ENCODE measurements at places on chromosomes 3 and 15.

- no peak for DNase-seq
These were observed 3.1 kb downstream of the FOXL2NB start for GRCh38 chr3:138950006-138950644.

- peak; percentile 54 for DNase-seq
These were observed 91.5 kb downstream of the ITPR1 start for GRCh38 chr3:4584456-4585249.

GRCh38 chr3:95319921-95320494 lies 1257.1 kb downstream of the NSUN3 start:
- DNase-seq, result no peak

- no peak for DNase-seq
These were observed 375.9 kb downstream of the RSL24D1 start for GRCh38 chr15:54820811-54821210.

GRCh38 chr15:74390647-74391288 lies 23.3 kb upstream of the CYP11A1 start:
- no peak for DNase-seq

GRCh38 chr3:110711851-110712516 lies 359.6 kb upstream of the NECTIN3 start:
- no peak for DNase-seq

DNA sequence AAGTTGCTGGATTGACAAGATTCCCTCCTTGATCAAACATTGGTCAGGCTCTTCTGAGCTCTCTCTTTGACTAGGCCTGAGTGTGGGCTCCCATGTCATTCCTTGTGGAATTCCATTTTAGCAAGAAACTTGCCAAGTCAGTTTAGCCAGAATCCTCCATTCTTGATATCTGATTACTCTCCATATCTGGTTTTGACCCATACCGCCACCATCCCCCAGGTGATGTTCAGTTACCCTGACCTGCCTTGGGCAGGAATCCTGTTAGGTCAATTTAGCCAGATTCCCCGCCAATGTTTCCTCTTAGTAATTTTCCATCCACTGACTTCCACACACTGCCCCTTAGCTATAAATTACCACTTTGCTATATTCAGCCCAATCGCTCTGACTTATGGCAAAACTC lies 1.0 kb upstream of the PCCB start:
- no peak for DNase-seq

- DNase-seq, result no peak
These were observed 12.8 kb downstream of the PCSK6 start for GRCh38 chr15:101476756-101477155.

DNA sequence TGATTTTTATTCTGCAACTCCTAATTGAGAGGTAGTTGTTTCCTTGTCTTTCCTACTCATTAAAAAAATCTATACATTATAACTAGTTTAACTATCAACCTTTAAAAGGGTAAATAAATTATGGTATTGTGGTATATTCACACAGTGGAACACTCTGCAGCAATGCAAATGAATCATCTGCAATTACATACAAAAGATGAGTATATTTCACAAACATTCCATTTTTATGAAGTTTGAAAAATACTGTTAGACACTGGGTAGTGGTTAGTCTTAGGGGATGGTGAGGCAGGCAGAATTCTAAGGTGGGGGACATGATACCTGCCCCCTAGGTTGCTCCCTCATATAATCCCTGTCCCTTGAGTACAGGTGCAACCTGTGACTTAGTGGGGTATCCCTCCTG lies 44.0 kb upstream of the MAGI1 start:
- no peak for DNase-seq

DNA sequence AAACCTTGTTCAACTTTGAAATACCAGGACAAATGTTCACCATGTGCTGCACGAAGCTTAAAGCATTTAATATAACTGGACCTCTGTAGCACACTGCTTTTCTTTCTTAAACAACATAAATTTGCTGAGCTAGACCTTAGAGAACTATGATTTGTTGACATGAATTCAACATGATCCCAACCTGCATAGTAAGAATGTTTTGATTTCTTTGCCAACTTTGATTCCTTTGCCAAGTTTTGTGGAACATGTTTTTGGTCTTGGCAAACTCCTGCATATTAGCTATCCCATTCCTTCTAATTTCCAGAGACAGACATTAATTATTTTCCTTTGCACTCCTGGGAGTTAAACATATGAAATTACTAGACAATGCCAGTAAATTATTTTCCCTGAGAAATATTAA lies 197.2 kb upstream of the RBMS3 start:
- DNase-seq, result no peak

DNA sequence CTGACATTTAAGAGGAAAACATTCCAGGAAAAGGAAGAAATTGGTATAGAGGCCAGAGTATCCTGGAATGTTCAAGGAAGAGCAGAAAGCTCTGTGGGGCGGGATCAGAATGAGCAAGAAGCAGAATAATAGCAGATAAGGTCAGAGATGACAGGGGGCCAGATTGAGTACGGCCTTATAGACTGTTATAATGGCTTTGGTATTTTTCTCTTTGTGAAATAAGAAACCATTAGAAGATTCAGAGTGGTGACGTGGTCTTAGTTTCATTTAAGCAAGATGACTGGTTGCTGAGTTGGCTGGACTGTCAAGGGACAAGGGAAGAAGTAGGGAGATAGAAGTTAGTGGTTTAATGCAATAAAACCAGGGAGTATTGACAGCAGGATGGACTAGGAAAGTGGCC lies 218.3 kb upstream of the SOX2 start:
- no peak for DNase-seq

- DNase-seq, result no peak
These were observed 27.5 kb downstream of the DAG1 start for GRCh38 chr3:49497606-49498005.

GRCh38 chr15:37100966-37101215 lies 542 bp upstream of the MEIS2 start:
- no peak for DNase-seq

DNA sequence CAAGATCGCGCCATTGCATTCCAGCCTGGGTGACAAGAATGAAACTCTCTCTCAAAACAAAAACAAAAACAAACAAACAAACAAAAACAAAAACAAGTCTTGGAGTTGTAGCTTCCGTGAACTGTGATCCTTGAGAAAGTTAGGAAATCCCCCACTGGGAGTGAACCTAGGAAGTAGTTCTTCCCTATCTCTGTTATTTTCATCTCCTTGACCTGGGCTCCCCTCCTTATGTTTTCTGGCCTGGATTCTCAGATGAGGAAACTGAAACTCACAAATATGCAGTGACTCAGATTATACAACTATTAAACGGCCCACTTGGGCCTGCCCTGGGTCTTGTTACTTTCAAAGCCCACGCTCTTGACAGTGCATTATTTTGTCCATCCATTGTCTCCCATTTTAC lies 29.7 kb downstream of the SAXO2 start:
- no peak for DNase-seq

- no peak for DNase-seq
These were observed 151.0 kb downstream of the CHSY1 start for GRCh38 chr15:101100593-101101442.

DNA sequence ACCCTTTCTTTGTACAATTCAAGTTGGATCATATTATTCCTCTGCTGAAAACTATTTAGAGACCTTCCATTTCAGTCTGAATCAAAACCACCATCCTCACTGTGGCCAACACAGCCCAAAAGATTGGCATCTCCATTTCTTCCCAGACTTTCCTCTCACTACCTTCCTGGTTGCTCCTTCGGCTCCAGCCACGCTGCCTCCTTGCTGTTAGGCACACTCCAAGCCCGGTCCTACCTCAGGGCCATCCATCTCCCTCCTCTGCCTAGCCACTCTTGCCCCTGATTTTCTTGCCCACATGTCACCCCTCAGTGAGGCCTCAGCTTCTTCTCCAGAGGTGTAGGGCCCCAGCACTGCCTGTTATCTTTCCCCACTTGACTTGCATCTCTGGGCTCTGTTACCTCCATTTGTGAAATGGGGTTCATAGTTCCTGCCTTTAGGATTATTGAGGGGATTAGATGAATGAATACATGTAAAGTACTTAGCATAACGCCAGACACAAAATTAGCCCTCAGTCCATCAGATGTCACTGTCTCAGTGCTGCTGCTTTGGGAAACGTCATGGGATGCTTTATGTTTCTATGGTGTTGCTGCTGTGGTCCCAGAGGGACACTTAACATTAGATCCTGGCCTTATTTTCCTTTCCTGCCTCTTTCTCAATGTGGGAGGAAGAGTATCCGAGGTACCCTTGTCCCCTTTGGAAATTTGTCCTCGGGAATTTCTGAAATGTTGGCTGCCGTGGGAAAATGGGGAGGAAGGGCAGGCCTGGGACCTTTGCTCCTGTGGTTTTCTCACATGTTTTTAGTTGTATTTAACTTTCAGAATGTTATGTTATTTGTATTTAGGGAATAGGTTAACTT lies 31.3 kb downstream of the SNRK start:
- no peak for DNase-seq

- no peak for DNase-seq
These were observed 12.2 kb upstream of the TRANK1 start for GRCh38 chr3:36957063-36957462.

GRCh38 chr15:71254491-71254890 lies 139.2 kb downstream of the THSD4 start:
- no peak for DNase-seq

- DNase-seq, result no peak
These were observed 55.7 kb downstream of the TNIK start for GRCh38 chr3:171404376-171404967.

- DNase-seq, result no peak
These were observed 496.6 kb upstream of the SGO1 start for GRCh38 chr3:20682573-20682972.

All from GDM1 (cell line).